Right renal pelvis (tissue), 4 donors: ENCODE measurements at places on chromosomes 2 and 18.

- no peak for DNase-seq
Observed at GRCh38 chr2:119550856-119551255, 6.6 kb downstream of the CFAP221 start.

DNA sequence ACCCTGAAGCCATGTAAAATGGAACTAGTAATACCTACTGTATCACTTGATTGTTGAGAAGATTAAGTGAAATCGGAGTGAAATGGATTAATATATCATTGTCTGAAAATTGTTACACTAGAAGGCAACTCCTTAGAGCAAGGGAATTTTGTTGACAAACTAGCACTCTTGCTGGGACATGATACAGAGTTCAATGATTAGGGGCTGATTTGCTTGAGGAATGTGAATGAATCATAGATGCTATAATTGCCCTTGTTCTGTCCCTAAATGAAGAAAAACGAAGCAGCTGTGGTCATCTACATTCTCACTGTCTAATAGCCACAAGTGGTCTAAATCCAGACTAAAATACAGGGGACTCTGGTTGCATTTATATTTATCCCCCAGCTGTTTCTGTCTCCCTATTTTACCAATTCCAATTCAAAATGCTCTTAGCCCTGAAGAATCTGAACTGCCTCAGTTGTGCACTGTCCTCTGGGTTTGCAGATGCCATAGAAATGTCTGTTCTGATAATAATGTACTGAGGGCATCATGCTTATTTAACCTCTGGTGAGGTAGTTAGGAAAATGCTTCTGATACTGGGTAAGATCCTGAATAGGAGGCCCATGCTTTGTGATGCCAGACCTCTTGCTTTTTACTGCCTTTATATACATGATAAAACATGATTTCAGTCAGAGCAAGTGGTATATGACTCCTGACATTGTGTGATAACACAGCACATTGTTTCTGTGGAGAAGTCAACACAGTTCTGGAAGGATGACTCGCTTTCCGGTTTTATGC is 382.1 kb downstream of the NRXN1 start:
- DNase-seq, result no peak

DNA sequence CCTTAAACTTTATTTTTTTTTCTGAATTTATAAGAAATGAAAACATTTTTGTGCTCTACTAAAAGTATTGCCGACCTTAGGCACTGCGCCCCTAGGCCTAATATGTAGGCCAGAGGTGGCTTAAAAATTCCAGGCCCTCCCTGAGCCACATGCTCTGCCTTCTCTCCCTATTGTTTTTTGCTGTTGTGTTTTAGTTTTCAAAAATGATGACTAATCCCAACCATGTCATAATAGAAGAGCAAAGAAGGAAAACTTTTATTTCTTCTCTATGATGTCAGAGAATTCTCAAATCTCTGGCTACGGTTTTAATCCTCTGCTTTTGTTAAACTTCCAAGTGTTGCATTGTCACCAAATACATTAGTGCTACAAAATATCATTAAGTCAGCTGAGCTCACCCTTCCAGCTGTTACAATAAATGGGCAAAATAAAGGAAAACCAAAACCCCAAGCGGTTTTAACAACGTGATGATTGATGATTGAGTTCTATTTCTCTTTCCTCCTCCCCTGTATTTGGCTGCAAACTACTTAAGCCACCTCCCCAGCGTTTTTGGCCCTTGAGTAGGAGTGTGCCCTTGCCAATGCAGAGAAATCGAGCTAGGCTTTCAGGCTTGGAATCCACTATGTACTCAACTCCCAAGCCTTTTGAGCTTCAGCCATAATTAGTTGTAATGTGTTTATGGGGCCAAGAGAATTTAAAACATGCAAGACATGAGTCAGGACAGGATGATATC is 163.5 kb upstream of the POU3F3 start:
- no peak for DNase-seq

DNA sequence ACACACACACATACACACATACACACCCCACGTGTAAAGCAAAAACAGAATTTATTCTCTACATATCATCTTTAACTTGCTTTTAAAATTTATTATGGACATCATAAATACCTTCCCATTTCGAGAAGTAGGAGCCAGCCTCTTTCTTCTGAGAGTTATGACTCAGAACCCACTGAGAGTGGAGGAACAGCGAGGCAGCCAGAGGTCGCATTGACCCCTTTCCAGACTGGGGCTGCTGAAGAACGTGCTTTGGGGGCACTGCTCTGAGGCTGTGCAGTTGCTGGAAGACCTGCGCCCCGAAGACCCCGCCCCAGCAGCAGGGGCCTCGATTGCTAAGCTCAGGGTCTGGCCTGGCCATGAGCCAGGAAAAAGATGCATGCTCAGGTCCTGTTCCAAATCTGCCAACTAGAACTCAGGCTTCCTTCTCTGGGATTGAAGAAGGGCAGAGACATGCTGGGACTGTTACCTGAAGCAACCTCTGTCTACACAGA is 133.8 kb upstream of the TWIST2 start:
- no peak for DNase-seq

- DNase-seq, result no peak
Observed at GRCh38 chr2:127820080-127820668, 9.2 kb upstream of the WDR33 start.

GRCh38 chr2:28681158-28681571 is 70.5 kb upstream of the PPP1CB start:
- DNase-seq, result no peak

GRCh38 chr2:195934484-195934883 is 134.2 kb downstream of the DNAH7 start:
- DNase-seq, result no peak

DNA sequence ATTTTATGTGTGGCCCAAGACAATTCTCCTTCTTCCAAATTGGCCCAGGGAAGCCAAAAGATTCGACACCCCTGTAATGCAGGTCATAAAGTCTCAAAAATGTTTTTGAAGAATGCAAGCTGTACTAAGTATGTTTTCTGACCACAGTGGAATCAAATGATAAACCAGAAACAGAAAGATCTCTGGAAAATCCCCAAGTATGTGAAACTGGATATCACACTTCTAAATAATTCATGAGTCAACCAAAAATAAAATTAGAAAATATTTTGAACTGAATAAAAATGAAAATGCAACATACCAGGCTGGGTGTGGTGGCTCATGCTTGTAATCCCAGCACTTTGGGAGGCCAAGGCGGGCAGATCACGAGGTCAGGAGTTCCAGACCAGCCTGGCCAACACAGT is 34.1 kb upstream of the UBE2F start:
- DNase-seq, result no peak

GRCh38 chr2:70258532-70258875 is 567 bp downstream of the PCYOX1 start:
- peak; percentile 28 for DNase-seq

- DNase-seq, result no peak
Observed at GRCh38 chr18:72584787-72585186, 40.6 kb upstream of the CBLN2 start.
